GF-D8 (cell line): ENCODE measurements at places on chromosomes 6 and 20.

GRCh38 chr6:34463849-34464248 is 2.0 kb upstream of the PACSIN1 start:
- no peak for DNase-seq

GRCh38 chr20:25209911-25210310 is 14.4 kb downstream of the ENTPD6 start:
- DNase-seq: no peak

DNA sequence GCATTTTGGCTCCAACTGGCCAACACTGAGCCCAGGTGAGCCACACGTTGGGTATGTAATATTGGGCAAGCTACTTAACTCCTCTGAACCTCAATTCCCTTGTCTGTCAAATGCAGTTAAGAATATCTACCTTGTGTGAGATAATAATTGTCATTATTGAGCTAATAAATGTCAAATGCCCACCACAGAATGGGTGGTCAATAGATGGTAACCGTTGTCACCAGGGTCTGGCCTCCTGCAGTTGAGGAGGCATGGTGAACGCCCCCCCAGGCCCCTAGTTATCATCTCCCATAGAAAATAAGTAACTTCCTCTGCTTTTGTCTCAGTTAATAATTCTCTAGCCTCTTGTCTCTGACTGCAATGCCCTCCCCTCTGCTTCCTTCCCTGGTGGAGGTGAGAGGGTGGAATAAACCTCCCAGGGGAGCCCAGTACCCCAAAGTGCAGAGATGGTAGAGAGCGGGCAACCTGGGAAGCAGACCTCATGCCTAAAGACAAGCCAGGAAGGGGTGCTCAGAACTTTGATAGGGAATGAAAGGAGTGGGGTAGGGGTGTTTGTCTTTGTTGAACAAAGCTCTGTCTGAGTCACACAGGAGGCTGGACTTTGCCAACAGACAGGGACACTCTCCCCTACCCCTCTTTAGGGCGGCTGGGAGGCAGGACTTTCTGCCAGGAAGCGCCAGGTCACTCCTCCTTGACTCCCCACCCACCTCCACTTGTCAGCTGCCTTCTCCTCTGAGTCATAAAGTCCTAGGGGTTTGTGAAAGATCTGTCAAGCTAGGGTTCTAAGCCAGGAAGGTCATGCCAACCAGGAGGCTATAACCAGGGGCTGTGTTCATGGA is 1.3 kb upstream of the UNC5CL start:
- no peak for DNase-seq

DNA sequence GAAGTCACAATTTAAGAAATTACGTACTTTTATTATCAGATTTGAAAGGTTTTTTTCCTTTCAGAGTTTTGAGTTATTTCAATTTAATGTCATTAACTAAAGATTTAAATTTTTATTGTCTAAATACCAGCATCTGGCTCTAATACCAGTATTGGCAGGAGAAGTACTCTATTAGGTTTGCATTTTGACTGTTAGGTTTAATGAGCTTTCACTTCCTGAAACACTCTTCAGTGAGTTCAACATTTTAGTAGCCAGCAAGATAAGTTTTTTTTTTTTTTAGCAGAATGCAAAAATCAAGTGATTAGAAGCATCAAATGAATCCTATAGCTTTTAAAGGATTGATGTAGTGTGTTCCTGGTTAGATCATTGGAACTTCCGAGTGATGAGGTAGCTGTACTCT is 34.0 kb upstream of the SCGN start:
- DNase-seq: no peak

- no peak for DNase-seq
Observed at GRCh38 chr6:36912586-36912985, 26.8 kb downstream of the C6orf89 start.

DNA sequence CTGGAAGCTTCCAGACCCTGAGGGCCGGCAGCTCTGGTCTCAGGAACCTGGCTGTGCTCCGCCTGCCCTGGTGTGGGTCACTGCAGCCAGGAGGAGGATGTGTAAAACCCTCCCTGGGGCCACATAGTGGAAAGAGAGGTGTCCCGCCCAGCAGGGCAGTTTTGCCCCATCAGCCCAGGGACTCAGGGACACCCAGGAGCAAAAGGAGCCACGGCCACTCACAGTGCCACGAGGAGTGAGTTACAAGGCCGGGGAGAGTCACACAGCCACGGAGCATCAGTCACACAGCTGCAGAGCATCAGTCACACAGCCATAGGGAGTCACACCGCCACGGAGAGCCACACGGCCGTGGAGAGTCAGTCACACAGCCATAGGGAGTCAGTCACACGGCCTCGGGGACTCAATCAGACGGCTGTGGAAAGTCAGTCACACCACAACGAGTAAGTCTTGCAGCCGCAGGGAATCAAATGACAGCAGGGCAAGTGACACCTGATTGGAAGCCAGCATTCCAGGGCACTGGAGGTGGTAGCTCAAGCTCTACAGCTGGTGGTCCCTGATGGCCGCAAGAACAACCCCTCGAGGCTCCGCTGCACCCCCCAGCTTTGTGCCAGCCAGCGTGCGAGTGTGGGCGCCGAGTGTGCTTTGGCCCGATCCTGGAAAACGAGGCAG is 60.9 kb downstream of the DLL1 start:
- no peak for DNase-seq

GRCh38 chr6:14573703-14574290 is 456.2 kb downstream of the CD83 start:
- DNase-seq: no peak

- DNase-seq: no peak
Observed at GRCh38 chr6:69232496-69232895, 564.3 kb downstream of the LMBRD1 start.

- DNase-seq: no peak
Observed at GRCh38 chr6:21772884-21773575, 179.5 kb downstream of the SOX4 start.

GRCh38 chr6:133326584-133326983 is 85.4 kb downstream of the EYA4 start:
- no peak for DNase-seq

GRCh38 chr20:61219021-61219431 is 33.0 kb upstream of the CDH4 start:
- DNase-seq: no peak

- no peak for DNase-seq
Observed at GRCh38 chr20:8078528-8078914, 53.5 kb upstream of the PLCB1 start.

- DNase-seq: no peak
Observed at GRCh38 chr20:38203981-38204357, 38.9 kb upstream of the TGM2 start.

- no peak for DNase-seq
Observed at GRCh38 chr6:3165631-3166534, 8.5 kb upstream of the TUBB2A start.

DNA sequence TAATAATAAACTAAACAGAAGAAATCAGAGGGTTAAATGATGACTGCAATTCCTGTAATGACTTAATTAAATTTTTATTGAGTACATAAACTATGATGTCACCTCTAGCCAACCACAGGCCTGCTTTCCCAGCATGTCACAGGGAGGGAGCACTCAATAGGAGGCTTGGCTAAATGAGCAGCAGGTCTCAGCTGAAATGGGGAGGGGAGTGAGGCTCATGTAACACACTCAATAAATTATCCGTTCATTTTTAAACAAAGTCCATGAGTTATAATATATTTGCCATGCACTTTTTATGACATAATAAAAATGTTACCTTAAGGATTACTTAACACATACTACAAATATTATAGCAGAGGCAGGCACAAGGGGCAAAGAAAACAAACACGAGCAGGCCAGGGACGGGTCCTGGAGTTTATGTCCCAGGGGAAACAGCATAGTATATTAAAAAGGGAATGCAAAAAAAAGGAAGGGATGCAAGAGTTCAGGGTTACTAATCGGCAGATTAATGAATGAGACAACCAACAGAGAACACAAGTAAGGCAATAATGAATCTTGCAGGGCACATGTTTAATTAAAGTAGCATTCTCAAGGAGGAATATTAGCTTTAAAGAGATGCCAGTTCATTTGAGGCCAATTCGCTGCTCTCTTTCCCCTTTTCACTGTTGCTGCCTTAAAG is 27.1 kb upstream of the FAM83C start:
- no peak for DNase-seq

DNA sequence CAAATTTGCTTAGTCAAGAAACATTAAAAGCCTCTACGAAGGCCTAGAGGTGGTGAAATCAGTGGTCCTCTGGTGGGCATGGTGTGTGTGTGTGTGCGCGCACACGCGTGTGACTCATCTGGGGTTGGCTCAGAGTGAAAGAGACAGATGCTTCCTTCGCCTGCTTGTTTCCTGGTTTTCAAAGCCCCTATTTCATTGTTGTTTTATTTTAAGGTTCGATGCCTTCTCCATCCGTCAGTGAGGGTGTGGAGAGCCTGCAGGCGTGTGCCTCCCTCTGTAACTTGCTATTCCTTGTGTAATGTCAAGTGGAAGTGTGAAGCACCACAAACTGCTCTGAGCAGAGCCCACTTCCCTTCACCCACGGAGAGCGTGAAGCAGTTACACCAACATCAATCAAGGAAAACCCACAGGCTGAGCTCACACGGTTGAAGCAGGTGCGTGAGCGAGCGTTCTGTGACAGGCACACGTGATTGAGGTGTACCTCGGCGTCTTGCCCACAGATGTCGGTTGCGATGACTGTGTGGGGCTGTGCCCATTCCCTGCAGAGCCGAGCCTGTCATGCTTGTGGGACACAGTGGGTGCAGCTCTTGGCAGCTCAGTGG is 233.9 kb downstream of the PRL start:
- DNase-seq: no peak

DNA sequence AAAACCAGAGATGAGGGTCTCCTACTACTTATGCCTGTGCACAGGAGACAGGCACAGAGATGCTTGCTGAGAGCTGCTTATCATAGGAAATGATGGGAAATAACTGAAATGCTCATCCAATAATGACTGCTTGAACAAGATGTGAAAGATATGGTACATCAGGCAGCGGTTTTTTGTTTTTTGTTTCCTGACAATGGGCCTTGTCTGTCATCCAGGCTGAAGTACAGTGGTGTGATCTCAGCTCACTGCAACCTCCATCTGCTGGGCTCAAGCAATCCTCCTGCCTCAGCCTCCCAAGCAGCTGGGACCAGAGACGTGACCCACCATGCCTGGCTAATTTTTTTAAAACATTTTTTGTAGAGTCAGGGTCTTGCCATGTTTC is 1.2 kb upstream of the RIPOR3 start:
- no peak for DNase-seq

- DNase-seq: no peak
Observed at GRCh38 chr6:46652232-46652602, 401 bp downstream of the CYP39A1 start.

GRCh38 chr6:35719830-35720733 is 16.8 kb upstream of the ARMC12 start:
- DNase-seq: peak; percentile 69

DNA sequence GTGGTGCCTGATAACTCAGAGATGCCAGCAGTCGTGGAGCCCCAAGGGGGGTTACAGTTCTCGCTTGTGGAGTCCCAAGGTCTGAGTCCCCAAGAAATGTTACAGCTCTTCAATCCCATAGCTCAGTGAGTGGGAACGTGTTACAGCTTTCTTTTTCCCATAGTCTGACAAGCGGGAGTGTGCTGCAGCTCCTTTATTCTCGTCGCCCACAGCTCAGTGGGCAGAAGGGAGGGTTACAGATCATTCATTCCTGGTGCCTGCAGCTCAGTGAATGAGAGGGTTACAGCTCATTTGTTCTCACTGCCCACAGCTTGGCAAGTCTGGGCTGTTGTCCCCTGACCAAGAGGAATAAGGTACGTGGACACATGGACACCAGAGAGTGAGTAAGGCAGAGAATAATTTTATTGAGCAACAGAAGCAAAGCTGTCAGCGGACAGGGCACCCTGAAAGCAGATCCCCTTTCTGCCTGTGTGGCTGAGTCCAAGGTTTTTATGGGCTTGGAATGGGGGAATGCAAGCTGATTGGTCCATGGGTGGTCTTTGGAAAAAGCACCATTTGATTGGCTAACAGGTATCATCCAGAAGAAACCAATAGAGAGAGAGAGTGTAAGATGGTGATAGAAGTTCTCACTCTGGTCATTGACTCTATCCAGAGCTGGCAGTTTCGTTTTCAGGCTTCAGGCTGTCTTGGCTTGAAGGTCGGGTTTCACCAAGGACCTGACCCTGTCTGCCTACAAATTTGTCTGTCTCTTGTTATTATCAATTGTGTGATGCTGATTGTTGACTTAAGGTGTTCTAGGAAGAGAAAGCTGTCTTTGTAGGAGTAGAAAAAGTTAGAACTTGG is 16.4 kb downstream of the RNF217 start:
- no peak for DNase-seq

DNA sequence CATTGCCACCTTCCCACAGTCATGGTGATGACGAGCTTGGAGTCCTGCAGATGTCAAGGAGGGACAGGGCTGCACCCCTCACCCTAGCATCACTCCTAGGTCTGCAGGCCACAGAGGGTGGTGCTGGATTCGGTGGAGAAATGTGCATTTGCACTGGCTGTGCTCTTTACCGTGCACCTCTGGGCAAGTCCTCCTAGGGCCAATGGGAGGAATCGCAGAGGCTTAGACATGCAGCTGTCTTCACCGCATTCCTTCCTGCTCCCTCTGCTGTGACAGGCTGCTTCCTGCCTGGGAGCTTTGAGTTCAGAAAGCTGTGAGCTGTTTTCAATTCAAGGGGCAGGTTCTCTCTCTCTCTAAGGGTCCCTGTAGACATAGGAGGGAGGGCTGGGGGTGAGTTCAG is 85.1 kb downstream of the EDN3 start:
- DNase-seq: no peak

GRCh38 chr6:39035681-39036080 is 12.9 kb upstream of the GLP1R start:
- DNase-seq: no peak

DNA sequence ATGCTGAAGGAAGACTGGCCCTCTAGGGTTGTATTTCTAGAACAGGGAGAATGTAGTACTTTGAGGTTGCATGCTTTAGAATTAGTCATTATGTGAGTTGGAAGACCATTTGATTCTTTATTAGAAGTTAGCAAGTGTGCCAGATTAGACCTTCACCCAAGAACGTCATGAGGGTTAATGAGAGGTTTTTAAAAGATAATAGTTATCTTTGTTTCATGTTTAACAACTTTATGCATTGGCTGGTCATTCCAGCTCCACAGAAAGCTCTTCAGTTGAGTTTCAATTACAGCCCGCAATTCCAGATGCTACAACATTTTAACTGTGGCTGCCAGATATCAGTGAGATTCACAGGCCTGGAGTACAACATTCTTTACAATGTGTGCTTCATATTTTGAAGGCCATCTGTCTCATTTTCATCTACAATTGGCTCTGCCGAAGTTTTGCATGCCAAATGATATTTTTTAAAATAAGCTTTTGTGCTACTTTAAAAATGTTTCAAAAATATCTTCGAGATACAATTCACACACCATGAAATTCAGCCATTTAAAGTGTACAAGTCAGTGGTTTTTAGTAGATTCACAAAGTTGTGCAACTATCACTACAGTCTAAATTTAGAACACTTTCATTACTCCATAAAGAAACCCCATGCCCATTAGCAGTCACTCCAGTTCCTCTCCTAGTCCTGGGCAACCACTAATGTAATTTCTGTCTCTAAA is 61.1 kb upstream of the FBXO30 start:
- DNase-seq: no peak

DNA sequence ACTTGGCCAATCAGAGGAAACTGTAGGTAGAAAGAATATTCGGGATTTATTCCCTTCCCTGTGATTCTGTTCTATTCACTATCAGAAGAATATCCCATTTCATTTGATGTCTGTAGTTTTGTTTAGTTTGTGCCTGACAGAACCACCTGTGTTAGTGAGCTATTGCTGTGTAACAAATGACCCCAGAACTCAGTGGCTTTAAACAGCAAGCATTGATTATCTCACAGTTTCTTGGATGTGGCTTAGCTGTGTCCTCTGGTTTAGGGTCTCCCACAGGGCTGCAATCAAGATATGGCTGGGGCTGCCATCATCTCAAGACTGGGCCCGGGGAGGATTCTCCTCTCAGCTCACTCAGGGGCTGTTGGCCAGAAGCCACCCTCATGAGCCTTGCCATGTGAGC is 143.7 kb downstream of the ZDHHC14 start:
- DNase-seq: no peak
